Esophagus squamous epithelium (tissue), 5 donors: ENCODE measurements at places on chromosomes 12 and 14. TPM values are rescaled to one million over a fixed set of nuclear protein-coding genes. Genes with fewer than 3 reads are reported as not detected.

The RASSF8 gene
- total RNA-seq, result 3.6 TPM

- DNase-seq, result no peak
Measured at GRCh38 chr12:22126758-22127157, 80.7 kb downstream of the CMAS start.

DNA sequence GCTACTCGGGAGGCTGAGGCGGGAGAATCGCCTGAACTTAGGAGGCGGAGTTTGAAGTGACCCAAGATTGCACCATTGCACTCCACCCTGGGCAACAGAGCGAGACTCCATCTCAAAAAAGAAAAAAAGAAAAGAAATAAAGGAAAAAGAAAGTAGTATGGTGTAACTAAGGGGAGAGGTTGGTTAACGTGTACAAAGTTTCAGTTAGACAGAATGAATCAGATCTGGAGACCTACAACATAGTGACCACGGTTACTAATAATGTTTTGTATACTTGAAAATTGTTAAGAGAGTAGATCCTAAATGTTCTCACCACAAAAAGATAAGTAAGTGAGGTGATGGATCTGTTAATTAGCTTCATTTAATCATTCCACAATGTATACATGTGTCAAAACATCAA is 1208.8 kb downstream of the VRK1 start:
- DNase-seq, result no peak

DNA sequence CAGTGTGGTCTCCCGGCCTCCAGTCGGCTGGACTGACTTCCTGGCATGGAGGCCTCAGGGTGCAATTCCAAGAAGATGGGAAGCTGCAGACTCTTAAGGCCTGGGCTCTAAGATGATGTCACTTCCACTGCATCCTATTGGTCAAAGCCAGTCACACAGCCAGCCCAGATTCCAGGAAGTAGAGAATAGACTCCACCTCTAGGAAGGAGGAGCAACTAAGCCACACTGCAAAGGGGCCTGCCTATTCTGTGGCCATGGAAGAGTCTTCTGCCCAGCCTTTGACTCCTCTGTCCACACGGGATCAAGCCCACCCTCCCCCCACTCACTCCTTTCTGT is 103.9 kb upstream of the RFLNA start:
- DNase-seq, result no peak

DNA sequence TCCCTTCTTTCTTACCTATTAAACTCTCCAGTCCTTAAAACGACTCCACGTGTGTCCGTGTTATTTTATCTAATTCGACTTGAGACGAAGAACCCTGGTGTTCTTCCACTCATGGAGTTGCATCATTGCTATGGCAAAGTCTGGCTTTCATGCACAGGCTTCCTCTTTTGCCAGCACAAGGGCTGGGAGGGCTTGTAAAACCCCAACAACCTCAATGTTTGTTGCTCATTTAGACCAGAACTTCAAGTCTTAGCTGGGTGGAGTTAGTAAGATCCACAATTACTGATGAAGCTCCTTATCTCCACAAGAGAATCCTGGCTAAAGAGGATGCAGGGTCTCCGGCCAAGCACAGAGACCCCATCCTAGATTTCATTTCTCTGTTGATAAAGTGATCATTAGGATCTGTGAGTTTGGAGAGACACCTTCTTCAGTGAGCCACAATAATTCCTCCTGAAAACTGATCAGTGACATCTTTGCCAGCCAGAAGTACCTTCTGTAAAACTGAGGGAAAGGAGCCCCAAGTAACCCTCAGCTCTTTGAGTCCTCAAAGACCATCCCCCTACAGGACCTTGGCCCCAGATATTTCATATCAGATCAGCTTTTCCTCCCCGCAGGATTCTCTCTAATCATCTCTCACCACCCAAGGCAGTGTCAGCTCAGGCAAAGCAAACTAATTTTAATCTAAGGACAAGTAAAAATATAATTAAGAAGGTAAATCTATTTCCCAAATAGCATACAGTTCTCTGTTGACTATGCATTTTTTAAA is 514.6 kb downstream of the FUT8 start:
- DNase-seq, result no peak
